ENCODE measurements at places on chromosomes 11 and 22.

DNA sequence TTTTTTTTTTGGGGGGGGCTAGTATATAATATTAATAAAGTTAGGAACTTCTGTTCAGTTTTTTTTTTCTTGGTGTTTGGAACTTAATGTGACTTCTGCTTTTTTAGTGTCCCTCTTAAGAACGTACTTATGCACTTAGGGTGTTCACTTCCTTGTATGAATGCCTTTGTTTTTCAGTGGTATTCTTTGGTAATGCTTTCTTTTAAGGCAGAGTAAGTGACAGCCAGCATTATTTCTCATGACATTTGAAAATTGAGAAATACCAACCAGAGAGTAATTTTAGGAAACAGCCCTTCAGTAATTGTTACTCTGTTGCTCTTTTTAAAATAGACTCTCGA lies 2.4 kb downstream of the GRK3 start:
- no peak for DNase-seq

- DNase-seq = no peak
Measured at GRCh38 chr22:27245056-27245455, 556.5 kb downstream of the MN1 start.

DNA sequence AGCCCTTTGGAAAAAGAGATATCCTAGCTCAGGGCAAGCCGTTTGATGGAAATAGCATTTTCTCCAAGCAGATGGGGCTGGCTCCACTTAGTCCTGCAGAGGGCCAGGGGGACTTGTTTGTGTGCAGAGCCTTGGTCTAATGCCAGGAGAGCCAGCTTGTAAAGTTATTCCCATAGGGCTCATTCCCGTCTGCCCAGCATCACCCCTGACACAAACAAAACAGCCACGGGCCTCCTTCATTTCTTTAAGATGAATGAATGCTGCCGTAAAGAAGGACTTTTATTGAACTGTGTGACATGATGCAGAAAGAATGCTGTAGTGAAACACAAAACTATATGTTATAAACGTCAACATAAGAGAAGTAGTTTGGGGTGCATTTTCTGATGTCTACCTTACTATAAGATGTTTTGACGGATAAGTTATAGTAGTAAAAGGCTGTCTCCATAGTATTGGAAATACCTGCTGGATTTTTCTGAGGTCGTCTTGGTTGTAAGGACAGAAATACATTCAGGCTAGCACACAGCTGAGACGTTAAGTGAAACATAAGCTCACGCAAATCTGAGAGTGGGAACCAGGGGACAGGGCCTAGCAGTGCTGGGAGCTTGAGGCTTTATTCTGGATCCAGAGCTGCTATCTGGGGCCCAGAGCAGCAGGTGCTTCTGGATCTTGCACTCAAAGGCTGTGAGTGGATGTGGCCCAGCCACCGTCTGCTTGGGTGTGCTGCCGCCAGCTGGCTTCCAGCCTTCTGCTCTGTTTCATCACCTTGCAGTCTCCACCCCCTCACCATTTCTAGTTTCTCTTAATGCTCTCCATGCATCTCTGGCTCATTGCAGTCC lies 53.3 kb downstream of the NCAM1 start:
- no peak for DNase-seq

DNA sequence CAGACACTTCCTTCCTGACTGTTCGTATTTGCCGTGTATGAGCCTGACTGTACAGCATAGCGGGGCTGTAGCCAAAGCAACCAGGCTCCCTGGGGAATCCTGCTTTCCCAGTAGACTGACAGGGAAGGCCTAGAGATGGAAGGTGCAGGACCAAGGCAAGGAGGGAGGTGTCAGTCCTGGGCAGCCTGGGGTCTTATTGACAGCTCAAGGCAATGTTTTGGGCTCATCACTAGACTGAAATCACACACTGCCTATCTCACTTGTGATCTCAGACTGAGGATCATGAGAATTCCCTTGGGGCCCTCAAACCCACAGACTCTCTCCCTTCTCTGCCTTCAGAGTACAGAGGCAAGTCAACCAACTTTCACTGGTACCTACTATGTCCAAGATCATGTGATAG lies 346.8 kb upstream of the NARS2 start:
- no peak for DNase-seq

DNA sequence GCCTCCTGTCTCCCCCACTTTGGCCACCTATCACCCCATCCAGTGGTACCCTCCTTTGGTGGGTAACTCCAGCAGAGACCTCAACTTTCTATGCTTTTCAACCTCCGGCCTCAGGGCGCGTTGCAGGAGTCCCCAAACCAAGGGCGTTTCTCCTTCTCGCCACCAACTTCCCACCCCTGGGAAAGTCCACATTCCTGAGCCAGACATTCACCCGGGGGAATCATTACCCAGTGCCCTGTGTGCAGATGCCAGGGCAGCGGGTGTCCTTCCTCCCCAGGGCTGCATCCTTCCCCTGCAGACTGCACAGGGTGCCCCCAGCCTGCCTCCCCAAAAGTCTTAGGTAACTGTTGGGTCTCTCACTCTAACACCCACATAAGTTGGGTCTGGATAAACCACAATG lies 26.4 kb downstream of the MYEOV start:
- DNase-seq = no peak

DNA sequence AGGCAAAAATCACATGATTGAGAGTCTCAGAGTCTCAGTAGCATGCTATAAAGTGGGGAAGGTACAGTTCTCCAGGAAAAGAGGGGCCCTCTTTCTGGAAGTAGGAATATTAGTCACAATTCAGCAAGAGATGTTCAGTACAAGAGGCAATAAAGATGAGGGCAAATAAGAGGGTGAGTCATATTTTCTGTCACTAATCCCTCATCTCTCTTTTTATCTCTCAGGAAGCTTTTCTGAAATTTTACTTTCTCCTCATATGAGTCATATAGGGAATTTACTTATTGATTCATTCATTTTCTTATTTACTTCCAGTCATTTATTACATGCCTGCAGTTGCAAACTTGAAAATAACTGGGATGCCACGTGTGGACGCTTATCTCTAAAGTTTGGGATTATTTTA lies 3.4 kb upstream of the NXPE1 start:
- peak; percentile 51 for DNase-seq

DNA sequence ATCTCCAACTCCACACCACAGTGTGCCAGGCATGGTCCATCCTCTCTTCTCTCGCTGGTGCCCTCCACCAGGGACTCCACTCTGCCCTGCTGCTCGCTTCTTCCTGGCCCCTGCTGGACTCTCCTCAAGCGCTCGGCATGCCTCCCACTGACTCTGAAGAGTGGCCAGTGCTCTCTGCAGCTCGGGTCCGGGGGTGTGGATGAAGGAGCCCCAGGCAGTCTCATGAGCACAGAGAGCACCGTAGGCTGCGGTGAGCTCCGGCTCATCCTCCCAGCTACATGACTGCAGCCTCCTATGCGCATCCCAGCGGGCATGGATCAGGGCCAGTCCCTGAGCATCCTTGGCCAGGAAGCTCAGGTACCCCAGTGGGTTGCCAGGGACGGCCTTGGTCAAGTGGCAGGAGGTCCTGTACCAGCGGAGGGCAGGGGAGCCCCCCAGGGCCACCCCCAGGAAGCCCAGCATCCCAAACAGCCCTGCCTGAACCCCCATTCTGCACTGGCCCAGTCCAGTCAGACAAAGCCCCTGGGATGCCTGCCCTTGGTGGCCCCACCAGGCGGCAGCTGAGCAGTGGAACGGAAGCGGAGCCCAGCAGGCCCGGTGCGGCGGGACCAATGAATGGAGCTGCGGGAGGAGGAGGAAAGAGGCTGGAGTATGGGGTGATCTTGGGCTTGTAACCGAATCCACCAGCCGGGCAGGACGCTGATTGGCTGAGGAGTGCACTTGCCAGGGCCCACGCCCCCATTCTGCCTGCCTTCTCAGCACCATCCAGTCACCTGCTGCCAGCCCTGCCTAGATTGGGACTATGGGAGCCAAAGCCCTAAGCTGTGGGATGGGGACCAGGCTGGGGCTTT lies at the start of gene PLA2G3:
Gene PLA2G3 (minus strand): TSS at position 643 of the 851 bp plus-strand sequence. CDS start 154 bp downstream, at position 489.
- DNase-seq = peak; percentile 27

DNA sequence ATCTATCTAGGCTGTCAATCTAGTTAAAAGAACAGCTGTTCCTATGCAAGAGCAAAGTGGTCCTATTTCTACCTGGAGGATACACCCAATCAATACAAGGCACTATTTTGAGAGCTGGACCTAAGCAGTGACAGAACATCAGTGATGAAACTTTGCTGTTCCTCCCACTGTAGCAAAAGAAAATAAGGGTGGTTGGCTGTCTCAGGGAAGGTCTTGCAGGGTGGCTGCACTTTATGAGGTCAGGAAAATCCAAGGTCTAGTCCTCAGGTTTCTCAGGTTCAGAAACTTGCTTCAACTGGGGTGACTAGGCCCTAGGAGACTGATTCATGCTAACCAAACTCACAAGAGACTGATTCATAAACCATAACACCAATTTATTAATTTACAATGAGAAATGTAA lies 11.6 kb downstream of the CPSF7 start:
- no peak for DNase-seq

All from endothelial cell of umbilical vein (primary cell).